Jurkat, Clone E6-1 (cell line): ENCODE measurements at places on chromosomes 13 and 19.

GRCh38 chr13:113559061-113559460, 25.5 kb upstream of the TFDP1 start:
- no peak for DNase-seq

DNA sequence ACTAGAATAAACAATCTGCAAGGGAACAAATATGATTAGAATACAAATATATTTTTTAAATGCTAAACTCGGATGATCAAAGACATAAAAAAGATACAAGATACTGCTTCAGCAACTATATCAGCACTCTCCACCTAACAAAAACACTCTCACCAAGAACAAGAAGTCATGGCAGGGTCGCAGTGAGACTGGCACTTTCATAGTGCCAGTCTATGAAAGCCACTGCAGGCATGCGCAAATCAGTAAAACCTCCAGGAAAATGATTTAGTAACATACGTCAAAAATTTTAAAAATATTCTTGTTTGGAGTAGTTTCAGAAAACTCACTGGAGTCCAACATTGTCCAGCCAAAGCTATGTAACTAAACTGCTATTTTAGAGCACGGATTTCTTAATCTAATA, 295.9 kb downstream of the DIAPH3 start:
- no peak for DNase-seq

- no peak for DNase-seq
Measured at GRCh38 chr13:29716493-29716892, 121.0 kb upstream of the SLC7A1 start.

DNA sequence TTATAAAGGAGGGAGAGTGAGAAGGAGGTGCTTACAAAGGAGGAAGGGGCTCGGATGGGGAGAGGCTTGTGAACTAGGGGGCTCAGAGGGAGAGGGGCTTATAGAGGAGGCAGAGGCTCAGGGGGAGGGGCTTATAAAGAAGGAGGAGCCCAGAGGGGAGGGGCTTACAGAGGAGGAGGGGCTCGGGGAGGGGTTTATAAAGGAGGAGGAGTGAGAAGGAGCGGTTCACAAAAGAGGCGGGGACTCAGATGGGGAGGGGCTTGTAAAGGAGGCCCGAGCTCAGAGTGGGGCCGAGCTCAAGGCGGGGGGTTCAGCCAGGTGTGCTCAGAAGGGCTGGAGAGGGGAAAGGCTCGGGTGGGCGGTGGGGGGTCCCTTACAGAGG, 500 bp downstream of the SMIM24 start:
- DNase-seq: peak; percentile 37

GRCh38 chr19:55015126-55015525, 22.9 kb downstream of the GP6 start:
- no peak for DNase-seq

GRCh38 chr13:98741741-98742435, 10.6 kb downstream of the SLC15A1 start:
- no peak for DNase-seq

- no peak for DNase-seq
Measured at GRCh38 chr13:65913173-65913572, 1317.0 kb downstream of the PCDH9 start.

GRCh38 chr13:89695343-89696257, 1651.9 kb upstream of the MIR17HG start:
- DNase-seq: peak; percentile 37

DNA sequence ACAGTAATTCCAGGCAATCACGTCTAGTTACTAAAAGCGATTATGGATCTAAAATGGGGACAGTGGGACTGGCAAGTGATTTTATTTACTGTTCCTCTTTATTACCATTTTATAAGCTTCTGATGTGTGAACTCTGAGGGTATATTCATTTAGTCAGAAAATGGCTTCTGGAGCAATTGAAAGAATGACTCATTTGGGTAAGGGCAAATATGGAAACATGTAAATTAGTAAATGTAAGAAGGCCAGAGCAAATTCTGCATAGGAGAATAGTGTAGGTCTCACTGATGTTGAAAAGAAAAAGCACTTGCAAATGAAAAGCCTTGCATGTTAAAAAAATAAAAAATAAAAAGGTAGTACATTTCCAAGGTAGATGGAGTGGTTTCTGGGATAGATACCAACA, 262.2 kb downstream of the KLF5 start:
- DNase-seq: no peak

GRCh38 chr13:85497652-85498051, 301.6 kb downstream of the SLITRK6 start:
- no peak for DNase-seq

GRCh38 chr19:15631817-15632216, 8.9 kb upstream of the CYP4F3 start:
- peak; percentile 28 for DNase-seq

DNA sequence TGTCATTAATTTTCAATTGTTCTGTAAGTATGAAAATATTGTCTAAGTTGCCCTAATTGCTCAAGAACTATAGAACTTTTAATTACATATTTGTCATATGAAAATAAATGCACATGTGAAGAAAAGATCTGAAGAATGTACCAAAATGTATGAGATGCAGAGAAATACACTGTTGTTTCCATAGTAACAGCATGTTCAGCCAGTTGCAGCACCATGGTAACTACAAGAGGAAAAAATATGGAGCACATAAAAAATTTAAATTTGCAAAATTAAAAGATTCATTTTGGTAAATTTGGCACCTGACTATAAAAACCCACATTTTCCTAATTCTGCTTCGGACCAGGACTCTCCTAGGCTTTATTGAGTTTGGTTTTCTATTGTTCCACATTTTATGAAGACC, 1170.0 kb upstream of the MIR17HG start:
- no peak for DNase-seq

DNA sequence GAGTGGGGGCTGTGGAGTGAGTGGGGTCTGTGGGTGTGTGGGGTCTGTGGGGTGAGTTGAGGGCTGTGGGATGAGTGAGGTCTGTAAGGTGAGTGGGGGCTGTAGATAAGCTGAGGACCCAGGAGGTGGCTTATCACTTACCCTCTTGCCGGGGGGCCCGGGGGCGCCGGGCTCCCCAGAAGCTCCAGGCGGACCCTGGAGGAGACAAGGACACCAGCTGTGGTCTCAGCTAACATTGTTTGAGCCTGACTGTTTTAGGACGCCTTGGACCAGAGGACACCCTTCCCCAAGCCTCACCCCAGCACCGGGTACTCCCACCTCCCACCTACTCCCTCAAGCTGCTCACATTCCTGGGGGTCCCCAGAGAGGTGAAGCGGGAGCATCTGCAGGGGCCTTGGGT, 34.2 kb upstream of the OLFM2 start:
- DNase-seq: no peak

DNA sequence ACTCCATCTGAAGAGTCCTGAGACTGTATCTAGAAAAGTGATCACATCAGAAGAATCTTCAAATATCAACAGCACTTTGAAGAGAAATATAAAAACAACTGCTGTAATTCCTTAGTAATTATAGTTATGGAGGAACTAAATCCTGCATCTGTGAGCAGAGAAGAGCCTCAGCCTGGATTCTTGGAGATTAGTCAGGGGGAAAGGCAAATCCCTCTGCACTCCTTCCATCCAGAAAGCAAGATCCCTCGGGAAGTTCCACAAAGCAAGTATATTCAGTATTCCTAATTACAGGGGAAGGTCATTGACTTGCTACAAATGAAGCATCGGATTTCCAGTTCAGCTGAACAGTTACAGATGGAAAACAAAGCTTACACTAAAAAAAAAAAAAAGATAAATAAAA, 256.6 kb upstream of the IPO5 start:
- DNase-seq: no peak

DNA sequence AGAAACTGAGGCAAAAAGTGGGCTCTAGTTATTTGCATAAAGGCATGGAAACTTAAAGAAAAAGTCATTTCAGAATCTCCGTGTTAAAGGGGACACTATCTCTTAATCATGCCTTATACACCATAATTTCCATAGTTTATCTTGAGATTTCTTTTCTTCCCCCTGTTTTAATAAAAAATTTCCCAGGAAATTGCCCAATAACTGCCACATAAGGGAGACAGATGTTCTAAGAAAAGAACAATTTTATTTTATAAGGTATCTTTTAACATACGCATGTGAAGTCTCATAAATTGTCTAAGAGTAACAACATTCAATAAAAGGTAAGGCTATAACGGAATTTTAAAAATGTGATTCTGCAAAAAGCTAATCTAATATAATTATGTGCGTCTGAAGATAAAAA, 371.3 kb downstream of the IRS2 start:
- no peak for DNase-seq

GRCh38 chr13:109090796-109091195, 461.4 kb downstream of the MYO16 start:
- no peak for DNase-seq

- no peak for DNase-seq
Measured at GRCh38 chr13:94825507-94825906, 113.2 kb upstream of the SOX21 start.
